ENCODE measurements at places on chromosomes 6 and 20.

GRCh38 chr6:11848346-11848651 is 69.7 kb upstream of the ADTRP start:
- DNase-seq = no peak

DNA sequence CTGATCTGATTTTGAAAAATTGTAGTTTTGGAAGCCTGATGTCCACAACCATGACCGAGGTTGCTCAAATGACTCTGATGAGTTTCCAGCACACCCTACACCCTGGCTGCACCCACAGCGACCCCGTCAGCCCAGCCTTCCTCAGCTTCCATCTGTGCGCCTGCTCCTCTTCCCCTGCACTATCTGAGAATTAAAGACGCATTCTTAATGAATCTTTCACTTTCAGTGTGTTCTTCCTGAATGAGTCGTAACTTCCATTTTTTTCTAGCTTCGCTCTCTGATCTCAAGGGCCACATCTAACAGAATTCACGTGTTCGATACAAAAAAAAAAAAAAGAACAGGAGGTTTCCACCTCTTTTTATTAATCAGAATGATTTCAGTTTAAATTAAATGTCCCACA is 21.3 kb upstream of the RREB1 start:
- peak; percentile 86 for DNase-seq

- DNase-seq = no peak
Observed at GRCh38 chr6:45112711-45113110, 215.4 kb upstream of the RUNX2 start.

DNA sequence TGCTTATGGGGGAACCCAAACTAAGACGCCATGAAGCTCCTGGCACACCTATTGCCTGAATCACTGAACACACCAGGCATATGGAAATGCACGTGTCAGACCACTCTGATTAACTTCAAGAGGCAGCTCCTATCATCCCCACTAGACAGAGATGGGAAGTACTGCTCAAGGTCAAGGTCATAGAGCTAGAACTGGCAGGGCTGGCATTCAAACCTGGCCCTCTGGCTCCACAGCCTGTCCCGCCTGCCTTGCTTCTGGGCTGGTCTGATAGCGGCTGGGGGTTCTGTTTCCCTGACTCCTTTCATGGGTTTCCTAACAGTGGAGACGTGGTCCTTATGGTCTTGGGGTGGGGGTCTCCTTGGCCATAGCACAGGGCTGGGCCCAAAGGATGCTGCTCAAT is 22.6 kb upstream of the DSN1 start:
- no peak for DNase-seq

DNA sequence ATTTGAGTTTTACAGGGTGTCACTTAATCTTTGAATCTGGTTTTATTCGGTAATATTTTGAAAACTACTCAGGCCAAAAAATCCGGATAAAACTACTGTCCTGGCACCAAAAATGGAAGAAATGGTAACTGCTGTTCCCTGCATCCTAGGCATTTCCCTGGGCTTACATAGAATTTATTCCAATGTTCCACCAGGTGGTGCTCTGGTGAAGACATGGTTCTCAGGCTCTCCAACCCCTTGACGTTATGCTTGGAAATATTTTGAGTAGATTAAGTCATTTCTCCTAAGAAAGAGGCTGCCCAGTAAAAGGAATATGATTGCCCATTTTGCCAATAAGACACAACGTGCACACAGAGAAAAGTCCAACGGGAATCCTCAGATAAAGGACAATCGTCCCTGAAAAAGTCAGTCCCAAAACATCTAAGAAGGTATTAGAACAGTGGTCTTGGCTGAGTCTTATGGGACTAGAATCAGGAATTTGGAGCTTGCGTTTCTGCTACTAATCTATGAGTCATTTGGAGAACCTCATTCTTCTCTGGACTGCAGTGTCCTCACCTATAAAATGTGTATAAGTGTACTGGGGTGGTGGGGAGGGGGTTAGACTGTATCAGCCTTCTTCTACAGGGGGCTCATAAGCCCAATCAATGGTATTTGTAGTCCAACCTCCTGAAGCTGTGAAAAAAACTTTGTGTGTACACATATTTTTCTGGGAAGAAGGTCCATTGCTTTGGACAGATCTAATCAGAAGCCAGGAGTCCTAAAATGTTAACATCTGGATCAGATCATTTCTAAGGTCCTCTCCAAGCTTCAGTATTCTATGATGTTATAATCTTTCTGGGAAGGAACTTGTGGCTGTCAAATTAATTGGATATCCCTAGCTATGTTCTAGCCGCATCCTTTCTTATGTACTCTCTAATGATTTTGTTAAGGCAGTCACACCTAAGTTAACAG is 131.0 kb upstream of the BMP2 start:
- DNase-seq = peak; percentile 16

- no peak for DNase-seq
Observed at GRCh38 chr6:133964052-133964451, 11.0 kb downstream of the TBPL1 start.

GRCh38 chr6:6701864-6702263 is 113.3 kb downstream of the LY86 start:
- DNase-seq = no peak

DNA sequence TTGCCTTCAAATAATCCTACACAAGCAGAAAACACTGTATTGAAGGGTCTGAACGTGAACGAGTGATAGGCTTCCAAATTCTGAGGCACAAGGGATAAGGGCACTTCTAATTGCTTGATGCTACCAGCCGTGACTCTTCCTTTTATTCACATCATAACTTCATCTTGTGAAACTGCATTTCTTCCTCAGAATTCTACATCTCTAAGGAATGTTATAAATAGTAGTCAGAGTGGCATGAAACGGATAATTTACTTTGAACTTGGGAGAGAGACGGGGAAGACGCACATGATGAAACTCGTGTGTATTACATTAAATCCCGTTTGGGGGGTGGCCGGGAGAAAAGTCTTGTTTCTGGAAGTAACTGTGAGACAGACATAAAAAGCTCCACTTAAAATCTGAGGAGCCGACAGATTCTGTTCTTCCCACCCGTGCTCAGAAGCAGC is 754 bp downstream of the HDDC2 start:
- DNase-seq = peak; percentile 17

- DNase-seq = peak; percentile 65
Observed at GRCh38 chr20:13251106-13251903, 30.2 kb downstream of the ISM1 start.

GRCh38 chr6:135870722-135871121 is 19.2 kb downstream of the PDE7B start:
- peak; percentile 25 for DNase-seq

GRCh38 chr6:123564361-123564760 is 72.4 kb downstream of the TRDN start:
- no peak for DNase-seq

DNA sequence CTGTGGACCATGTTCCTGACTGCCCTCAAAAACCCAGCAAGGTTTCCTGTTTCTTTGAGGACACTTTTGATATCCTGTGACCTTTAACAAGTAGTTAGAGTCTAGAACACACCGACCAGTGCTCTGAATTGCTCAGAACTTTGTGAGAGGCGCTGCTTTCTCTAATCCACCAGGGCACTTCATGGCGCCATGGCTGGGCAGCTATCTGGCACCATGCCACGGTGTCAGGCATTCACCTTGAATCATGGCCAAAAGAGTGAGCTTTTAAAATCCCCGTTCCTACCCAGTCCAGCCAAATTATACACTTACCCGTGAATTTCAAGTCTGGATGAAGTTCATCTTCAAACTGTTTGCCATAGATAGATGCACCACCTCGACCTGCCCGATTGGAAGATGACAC is 17.0 kb upstream of the CPNE5 start:
- no peak for DNase-seq

- no peak for DNase-seq
Observed at GRCh38 chr20:38218566-38218885, 42.0 kb downstream of the KIAA1755 start.

DNA sequence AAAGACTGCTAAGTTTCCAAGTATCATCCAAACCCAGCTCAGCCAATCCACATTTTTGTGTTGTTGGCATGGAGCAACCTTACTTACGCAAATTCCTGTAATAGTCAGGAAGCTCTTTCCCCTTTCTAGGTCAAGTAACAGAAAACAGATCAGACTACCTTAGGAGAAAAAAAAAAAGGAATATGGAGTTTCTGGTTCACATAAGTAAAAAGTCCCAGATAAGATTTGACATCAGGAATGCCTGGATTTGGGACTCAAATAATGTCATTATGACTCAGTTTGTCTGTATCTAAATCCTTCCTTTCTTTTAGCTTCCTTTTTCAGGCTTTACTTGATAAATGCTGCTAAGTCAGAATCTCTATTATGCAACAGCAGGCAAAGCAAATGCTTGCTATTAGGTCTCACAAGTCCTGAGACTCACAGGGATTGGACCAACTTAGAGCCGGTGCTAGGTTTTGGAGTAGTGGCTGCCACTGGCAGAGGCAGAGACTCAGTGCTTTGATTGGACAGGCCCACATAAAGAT is 44.5 kb downstream of the NCOA7 start:
- DNase-seq = no peak

- DNase-seq = no peak
Observed at GRCh38 chr6:64737418-64737817, 969.6 kb downstream of the EYS start.

DNA sequence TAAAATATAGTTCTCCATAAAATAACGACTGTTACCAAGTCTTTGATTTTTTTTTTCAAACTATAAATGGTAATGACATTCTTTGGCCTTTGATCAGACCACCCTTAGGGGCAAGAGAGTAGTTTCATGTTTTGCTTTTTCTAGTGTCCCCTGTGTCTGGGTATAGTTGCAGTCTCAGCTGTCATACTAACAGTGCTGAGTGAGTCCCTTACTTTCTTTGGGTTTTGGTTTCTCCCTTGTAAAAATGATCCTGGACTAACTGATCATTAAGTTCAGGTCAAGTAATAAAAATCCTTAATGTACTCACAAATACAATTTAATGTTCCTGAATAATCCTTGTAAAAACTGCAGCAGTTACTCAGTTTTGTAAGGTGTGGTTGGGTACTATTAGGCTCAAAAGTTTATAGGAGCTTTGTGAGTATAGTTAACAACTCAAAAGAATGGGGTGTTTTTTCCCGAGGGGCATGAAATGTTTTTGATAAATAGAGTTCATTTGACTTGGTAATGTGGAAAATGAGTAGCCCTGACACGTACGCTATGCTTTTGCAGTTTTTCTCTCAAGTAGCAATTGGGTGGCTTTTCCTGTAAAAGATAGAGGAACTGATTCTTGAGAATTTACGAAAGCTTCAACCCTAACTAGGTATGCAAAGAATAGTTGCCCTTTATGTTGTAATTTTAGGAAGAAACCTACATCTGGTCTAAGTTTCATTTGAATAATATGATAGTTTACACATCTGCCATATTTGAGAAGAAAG is 6.2 kb downstream of the PTPN1 start:
- DNase-seq = peak; percentile 80

GRCh38 chr6:80145509-80145908 is 39.0 kb downstream of the BCKDHB start:
- DNase-seq = no peak

DNA sequence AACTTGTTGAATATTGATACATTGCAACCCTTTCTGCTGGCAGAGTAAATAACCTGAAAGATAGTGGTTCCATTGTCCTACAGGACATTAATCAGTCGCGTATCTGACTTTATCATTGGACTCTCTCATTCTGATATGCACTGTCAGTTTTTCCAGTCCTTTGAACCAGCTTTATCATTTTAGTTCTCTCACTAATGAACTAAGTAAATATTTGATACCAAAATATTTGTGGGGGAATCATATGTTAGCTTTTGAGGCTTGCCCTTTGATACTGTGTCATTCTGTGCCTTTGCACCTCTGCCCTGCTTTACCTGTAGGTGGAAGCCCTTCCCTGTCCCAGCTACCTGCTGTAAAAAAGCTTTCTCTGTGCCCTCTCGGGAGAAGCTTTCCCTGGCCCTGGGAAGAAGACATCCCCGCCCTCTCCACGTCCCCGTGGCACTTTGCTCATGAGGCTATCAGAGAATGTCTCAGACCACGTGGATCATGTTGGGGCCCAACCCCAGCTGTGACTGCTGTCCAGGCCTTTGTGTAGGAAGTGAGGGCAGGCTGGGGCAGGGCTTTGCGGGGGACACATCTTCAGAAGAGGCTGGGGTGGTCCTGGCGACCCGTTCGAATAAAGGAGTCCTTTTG is 117.8 kb upstream of the NXT1 start:
- DNase-seq = no peak

DNA sequence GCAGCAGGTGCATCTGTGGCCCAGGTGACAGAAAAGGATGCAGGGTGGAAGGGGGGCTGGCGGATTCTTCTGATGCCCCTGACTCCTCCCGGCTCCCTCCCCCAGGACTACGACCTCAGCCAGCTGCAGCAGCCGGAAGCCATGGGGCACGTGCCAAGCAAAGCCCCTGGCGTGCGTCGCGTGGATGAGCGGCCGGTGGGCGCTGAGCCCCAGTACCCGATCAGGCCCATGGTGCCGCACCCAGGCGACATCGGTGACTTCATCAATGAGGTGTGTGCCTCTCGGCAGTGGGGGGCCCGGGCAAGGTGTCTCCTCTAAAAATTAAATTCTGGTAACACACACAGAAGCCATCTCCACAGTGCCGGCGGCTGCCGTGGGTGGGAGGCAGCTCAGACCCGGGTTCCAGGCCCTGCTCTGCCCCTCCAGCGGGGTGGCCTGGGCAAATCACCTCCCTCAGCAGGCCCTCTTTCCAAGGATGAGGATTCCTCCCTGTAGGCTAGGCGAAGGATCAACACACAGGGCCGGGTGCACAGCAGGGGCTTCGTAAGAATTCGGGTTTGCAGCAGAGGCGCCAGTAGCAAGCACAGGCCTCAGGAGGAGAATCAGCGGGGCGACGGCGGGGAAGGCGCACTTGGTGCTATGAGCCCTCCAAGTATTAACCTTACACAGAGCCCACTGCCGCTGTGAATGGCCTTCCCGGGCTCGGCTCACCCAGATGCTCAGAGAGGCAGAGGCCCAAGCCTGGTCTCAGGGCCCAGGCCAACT is 131.5 kb downstream of the TAF4 start:
- DNase-seq = no peak

DNA sequence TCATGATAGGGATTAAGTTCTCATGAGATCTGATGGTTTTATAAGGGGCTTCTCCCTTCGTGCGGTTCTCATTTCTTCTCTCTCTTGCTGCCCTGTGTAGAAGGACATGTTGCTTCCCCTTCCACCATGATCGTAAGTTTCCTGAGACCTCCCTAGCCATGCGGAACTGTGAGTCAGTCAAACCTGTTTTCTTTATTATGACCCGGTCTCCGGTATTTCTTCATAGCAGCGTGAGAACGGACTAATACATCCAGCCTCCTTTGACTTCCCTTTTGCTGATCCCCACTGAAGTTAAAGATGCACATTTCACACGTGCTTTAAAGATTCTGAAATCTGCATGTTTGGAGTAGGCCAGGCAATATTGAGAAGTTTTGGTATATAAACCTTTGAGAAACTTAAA is 543.1 kb downstream of the PRKN start:
- DNase-seq = peak; percentile 74

- no peak for DNase-seq
Observed at GRCh38 chr6:56716229-56716628, 73.5 kb upstream of the DST start.

- DNase-seq = peak; percentile 90
Observed at GRCh38 chr6:144150710-144151657, 667 bp downstream of the STX11 start.

DNA sequence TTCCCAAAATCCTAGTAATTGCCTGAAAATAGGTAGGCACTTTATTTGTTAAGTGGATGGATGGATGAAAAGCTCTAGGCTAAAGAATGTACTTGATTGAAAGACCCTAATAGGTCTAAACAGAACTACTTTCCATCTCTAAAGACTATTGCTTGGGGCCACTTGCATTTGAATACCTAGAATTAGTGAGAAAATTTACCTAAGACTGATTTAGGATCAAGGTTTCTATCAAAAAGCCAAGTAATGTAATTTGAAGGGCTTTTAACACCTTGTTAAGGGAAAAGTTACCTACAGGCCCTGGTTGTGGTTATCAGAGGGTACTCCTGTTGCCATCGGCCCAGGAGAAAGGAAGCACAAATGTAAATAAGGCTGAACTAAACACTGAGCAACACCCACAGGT is 580.7 kb downstream of the LMBRD1 start:
- DNase-seq = no peak

Measured in inflammatory macrophage treated with lipopolysaccharide for 1 hour (primary cell).